ENCODE measurements at places on chromosomes 1 and 21.

GRCh38 chr1:16906873-16907272 lies 11.1 kb downstream of the RNU1-2 start:
- no peak for DNase-seq

- DNase-seq = no peak
Measured at GRCh38 chr1:114861384-114861783, 6.7 kb downstream of the SYCP1 start.

- DNase-seq = peak; percentile 59
Measured at GRCh38 chr1:63255153-63255552, 67.2 kb upstream of the FOXD3 start.

DNA sequence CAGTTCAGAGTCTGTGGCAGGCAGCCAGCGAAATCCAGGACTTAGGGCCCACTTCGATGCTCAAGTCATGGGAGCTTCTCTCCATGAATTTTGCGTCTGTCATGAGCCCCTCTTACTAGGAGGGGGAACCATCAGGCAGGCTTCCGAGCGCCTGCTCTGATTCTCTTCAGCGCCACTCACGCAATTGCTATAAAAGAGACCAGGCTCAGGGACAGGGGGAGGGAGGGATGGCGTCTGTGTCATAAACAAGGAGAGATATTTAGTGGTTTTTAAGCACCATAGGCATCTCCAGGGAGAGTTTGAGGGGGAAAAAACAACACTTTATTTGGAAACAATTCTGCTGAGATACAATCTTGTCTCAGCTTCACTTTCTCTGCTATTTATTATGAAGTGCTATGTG lies 60.6 kb downstream of the NAV1 start:
- no peak for DNase-seq

DNA sequence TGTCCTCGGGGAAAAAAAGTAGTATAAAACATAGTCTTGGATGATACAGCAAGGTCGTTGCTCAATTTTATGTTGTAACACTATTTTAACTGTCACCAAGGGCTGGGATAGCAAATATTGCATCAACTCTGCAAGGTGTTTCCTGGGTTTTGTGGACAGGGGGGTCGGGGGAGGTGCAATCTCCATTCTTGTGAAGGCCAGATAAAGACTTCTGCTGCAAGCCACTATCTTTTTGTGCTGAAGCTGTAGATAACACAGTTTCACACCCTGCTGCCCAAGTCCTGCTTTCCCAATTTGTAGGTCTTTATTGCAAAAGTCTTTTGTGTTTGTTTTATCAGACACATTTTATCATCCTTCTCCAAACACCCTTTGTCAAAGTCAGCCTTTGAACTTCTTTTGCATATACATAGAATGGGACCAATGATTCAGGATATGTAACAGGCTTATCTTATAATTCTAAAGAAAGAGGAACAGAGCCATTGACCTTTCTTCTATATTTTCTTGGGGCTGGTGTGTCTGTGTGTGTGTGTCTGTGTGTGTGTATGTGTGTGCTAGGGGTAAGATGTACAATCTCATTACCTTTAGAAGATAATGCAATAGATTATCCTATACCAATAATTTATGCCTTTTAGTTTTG lies 140.6 kb downstream of the RUNX1 start:
- DNase-seq = peak; percentile 58

DNA sequence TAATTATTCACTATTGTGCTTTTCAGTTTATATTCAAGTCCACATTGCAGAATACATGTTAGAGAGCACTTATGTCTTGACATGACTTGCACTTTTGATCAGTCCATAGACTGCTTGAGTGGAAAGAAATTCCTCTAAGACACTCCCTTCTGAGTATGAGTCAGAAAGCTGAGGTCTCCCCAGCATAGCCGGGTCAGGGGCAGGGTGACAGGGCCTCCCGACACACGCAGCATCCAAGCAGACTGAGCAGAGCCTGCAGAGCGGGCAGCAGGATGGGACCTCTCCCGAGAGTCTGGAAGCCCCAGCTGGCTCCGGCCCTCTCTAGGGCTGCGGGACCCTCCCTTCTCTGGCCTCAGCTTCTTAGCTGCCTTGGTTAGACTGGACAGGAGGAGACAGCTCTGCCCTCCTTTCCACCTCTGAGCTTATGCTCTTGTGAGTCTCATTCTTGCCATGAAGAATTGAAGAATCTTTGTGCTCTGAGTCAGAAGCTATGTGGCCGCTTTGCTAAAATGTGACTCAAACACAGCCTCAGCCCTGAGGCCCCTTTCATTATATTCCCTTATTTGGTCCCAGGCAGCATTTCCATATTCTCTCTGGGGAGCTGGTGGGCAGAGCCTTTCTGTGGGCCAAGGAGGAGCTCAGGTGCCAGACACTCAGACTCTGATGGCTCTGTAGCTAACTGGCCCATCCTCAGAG lies 11.2 kb upstream of the CAPN2 start:
- peak; percentile 96 for DNase-seq

DNA sequence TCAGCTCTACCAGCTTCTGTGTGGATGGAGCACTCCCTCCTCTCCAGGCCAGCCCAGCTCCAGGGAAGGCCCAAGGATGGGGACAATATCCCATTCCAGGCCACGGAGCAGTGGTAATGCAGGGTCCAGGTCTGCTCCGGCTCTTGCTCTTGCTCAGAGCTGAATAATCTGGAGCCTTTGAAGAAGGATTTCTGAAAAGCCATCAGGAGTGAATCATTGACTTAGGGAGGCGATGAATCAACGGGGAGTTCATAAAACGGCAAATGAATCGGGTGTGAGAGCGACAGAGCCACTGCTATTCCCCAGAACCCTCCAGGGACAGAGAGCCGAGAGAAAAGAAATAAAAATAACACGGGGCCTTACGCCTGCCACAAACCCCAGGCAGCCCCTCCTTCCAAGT lies 7.7 kb downstream of the POU3F1 start:
- DNase-seq = peak; percentile 31

GRCh38 chr1:240001177-240001740 lies 90.4 kb upstream of the FMN2 start:
- DNase-seq = no peak

DNA sequence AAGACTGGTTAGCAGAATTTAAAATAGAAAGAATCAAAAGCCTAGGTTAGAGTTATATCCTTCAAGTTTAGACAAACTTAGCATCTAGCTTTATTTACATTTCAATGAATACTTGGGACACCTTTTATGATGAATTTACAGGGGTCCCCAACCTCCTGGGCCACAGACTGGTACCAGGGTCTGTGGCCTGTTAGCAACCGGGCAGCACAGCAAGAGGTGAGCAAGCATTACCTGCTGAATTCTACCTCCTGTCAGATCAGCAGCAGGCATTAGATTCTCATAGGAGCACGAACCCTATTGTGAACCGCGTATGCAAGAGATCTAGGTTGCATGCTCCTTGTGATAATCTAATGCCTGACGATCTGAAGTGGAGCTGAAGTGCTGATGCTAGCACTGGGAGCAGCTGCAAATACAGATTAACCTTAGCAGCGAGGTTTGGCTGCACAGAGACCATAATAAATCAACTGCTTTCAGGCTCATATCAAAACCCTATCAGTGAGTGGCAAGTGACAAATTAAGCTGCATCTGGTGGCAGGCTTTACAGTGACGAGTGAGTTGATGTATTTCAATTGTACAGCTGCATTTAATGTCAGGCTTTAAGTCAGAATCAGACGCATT lies 82.0 kb downstream of the UCHL5 start:
- DNase-seq = no peak

DNA sequence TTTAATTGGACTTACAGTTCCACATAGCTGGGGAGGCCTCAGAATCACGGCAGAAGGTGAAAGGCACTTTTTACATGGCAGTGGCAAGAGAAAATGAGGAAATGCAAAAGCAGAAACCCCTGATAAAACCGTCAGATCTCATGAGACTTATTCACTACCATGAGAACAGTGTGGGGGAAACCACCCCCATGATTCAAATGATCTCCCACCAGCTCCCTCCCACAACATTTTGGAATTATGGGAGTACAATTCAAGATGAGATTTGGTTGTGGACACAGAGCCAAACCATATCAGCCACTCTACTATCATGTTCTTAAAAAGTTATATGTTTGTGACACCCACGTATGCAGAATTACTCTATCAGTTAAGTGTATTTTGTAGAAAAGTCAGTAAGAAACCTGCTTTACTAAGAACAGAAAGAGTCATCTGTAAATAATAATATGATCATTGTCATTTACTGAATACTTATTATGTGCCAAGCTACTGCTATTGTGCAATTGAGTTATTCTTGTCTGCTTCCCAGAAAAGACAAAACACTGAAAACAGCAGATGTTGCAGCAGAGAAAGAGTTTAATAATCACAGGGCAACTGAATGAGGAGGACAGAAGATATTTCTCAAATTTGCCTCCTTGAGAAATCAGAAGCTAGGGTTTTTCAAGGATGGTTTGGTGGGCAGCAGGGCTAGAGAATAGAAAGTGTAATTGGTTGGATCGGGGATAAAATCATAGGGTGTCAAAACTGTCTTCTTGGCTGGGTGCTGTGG lies 207.7 kb upstream of the FGGY start:
- no peak for DNase-seq

Measured in adipocyte (in vitro differentiated cells).